ENCODE measurements at places on chromosomes 12 and 14.

DNA sequence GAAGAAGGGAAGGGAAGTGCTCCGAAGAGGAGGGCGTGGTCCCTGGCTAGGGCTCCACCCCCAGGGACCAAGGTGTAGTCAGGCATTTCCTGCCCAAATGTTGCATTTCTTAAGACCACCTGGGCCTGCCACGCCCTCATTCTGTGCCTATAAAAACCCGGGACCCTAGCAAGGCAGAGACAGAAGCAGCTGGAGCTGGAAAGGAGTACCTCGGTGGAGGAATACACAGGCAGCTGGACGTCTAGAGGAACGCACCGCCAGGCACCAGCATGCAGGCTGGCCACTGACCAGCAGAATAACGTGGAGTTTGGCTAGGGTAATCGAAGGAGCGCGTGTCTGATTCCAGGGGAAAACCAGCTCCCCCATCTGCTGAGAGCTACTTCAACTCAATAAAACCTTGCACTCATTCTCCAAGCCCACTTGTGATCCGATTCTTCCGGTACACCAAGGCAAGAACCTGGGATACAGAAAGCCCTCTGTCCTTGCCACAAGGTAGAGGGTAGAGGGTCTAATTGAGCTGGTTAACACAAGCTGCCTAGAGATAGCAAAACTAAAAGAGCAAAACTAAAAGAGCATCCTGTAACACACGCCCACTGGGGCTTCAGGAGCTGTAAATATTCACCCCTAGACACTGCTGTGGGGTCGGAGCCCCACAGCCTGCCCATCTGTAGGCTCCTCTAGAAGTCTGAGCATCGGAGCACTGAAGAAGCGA is 21.0 kb downstream of the CFL2 start:
- DNase-seq, result peak; percentile 17

GRCh38 chr14:93855737-93856136 is 67.5 kb upstream of the PRIMA1 start:
- no peak for DNase-seq

DNA sequence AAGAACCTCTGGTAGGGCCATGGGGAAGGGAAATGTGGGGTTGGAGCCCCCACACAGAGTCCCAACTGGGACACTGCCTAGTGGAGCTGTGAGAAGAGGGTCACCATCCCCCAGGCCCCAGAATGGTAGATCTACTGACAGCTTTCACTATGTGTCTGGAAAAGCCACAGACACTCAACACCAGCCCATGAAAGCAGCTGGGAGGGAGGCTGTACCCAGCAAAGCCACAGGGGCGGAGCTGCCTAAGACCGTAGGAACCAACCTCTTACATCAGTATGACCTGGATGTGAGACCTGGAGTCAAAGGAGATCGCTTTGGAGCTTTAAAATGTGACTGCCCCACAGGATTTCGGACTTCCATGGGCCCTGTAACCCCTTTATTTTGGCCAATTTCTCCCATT is 97.8 kb downstream of the HMGA2 start:
- no peak for DNase-seq

- no peak for DNase-seq
Observed at GRCh38 chr14:23033801-23034497, 751 bp downstream of the PSMB5 start.

DNA sequence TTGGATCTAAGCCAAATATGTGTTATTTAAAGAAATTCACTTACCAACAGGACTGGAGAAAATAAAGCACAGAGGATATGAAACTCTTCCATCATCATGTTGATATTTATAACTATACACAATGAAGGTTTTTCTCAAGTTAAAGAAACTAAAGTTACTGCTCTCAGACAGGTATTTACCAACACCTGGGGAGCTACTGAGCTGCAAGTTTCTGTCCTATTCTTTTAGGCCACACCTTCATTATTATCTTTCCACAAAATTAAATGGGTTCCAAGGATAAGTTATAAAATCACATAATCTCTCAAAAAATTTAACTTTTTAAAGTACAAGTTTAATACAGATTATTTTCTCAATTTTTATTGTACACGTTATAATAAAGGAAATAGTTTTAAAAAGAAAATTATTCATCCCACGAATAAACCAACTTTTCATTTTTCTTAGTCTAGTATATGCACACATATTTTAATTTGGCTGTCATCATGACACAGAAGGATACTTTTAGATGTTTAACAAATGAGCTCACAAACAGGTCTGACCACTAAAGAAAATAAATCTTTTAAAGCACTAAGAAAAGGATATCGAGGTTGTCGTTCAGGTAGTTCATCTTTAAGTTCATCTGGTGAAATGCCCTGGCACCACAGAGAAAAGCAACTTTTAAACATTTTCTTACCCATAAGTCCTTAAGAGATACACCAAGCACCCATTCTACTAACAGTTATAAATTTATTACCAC is 7.8 kb downstream of the GMFB start:
- DNase-seq, result no peak

GRCh38 chr14:104431351-104431928 is 148.1 kb upstream of the C14orf180 start:
- no peak for DNase-seq
